ENCODE measurements at places on chromosomes 16 and 17.

GRCh38 chr16:51392521-51393187 is 241.6 kb upstream of the SALL1 start:
- no peak for DNase-seq

- DNase-seq = no peak
Measured at GRCh38 chr16:66255647-66256046, 110.8 kb upstream of the CDH5 start.

DNA sequence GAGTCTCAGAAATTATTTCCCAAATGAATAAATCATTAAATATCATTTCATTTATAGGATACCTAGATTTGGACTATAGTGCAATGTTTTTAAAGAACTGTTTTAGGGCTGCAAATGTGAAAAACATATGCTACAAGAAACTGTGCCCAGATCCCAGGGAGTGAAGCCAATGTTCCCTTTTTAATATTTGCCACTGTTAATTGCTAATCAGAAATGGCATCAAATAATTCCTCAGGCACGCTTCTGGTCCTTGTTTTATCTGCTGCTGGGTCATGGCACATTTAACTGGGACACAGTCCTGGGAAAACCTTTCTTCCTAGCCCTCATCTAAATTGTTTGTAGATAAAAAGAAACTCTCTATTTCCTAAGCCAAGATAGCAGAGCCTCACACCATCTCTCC is 79.3 kb upstream of the CNTNAP4 start:
- no peak for DNase-seq

GRCh38 chr16:19210280-19210924 is 42.4 kb downstream of the SYT17 start:
- no peak for DNase-seq

DNA sequence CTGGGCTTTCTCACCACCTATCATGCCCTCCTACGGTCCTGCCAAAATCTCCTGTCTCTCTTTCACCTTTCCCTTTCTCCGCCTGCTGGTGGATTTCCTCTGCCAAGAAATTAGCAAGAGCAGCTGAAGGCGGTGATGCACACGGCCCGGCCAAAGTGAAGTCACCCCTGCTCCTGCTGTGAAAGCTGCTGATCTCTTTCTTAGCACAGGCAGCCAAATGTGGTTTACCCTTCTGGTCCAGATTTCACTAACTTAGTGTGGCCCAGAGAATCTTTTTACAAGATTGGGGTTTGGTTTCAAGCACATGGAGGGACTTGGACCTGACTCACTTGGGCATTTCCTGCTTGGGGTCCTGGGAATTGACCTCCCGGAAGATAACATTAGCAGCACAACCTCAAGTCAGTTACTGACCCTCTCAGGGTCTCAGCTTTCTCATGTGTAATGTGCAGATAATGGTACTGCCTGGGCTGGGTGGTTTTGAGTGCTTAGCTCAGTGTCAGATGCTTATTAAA is 155.7 kb downstream of the SOCS1 start:
- DNase-seq = no peak

DNA sequence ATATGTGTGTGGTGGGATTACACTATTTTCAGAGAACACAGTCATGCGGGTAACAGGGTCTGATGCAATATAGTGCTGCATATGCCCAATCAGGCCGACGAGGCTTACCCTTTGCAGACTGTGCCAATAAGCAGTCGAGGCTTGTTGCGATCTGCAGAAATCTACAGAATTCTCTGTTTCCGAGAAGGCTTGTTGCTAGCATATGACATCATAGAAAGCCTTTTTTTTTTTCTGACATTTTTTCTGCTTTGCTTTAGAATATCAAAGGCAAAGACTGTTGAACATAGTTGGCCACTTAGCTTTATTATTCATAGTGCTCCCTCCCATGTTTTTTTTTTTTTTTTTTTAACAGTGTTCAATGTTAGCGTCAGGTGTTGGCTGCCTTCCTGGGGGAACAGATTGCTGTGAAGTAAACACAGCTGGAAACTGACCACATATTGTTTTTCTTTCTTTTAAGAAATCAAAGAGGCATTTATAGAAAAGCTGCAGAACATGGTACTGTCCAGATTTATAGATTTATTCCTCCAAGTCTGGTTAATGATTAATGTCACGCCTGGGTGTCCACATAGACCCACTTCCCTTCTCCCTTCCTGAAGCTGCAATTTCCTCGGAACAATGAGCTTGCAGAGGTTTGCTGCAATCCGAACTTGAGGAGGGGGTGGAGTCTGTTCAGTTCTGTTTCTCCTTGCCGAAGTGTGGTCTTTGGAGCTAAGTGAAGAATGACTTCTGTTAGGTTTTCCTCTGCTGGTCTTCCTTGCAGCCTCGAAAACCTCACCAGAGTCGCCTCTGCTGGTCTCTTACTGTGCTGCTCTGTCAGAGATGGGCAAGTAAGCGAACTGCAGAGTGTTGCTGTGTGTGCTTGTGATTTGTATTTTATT is 87.3 kb downstream of the MAP2K6 start:
- DNase-seq = no peak

GRCh38 chr16:84387021-84387420 is 18.7 kb downstream of the ATP2C2 start:
- no peak for DNase-seq

DNA sequence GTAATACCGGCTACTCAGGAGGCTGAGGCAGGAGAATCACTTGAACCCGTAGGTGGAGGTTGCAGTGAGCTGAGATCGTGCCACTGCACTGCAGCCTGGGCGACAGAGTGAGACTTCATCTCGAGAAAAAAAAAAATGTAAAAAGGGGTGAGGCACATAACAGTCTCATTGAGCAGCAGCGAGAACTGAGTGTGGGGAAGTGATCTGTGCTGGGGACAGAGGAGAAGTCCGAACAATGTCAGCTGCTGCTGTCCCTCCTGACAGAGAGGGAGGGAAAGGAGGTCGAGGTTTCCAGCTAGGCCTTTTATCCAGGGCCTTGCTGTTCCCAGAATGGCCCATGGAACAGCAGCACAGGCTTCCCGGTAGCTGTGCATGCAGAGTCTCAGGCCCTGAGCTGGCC is 14.0 kb downstream of the C16orf74 start:
- no peak for DNase-seq

DNA sequence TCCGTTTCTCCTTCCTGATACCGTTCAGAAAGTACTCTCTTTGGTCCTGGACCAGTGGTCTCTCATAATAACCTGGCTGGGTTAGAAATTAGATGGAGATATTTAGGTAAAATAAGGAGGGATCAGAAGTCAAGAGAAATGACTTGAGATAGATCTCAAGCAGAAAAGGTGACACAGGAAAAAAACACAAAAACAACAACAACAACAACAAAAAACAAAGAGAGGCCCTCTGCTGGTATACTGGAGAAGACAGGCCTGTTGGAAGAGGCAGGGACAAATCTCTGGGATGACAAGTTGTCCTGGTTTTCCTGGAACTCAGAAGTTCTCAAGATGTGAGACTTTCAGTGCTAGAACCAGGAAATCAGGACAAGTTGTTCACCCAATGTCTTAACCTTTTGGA is 430.5 kb downstream of the SHISA9 start:
- DNase-seq = no peak

DNA sequence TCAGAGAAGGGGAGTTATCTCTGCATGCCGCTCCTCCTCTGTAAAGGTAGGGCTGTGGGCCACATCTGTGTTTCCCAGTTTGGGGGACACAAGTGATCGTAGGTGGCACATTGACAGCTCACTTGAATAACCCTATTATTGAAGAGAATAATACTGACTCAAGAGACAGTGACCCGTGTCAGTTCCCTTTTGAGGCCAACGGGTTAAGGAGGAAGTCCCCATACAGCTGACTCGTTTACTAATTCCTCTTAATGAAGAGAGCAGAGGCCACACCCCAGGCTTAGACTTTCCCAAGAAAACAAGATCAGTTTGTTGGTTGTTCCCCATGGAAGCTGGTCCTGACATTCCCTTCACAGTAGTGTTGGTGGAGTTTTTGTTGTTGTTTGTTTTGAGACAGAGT is 33.0 kb downstream of the IL4R start:
- DNase-seq = no peak

DNA sequence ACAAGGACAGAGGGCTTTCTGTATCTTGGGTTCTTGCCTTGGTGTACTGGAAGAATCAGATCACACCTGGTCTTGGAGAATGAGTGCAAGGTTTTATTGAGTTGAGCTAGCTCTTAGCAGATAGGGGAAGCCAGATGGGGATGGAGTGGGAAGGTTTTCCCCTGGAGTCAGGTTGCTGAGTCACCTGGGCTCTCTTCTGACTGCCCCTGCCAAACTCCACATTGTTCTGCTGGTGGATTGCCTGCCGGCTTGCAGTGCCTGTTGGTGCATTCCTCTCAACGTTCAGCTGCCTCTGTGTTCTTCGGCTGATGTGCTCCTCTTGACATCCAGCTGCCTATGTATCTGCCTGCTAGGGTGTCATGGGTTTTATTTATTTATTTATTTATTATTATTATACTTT is 1431.1 kb downstream of the CDH8 start:
- DNase-seq = no peak

DNA sequence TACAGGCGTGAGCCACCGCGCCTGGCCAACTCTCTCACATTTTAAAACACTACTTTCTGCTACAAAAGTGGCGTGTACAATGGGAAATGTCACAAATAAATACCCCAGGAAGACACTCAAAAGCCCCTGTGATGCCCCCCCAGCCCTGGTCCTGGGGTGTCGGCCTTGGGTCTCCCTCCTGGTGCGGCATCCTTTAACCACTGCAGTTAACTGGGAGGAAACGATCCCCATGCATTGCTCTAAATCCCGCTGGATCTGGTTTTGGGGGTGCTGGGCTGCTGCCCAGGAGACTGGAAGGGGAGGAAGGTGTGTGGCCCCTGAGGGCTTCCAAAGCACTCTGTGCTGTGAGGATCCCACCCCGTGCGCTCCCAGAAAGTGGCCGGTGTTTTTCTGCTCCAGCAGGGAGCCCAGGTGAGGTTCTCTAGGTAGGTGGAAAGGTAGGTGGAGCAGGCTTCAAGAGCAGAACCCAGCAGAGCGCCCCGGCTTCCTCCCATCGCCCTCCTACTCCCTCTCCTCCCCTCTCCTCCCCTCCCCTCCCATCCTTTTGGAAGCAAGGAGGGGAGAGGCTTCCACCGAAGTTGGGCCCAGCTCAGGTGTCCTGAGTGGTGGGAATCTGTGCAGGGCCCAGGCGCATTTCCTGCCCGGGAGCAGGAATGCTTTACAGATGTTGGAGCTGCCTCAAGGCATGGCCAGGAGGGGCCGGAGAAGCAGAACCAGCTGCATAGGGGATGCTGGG is 363.3 kb downstream of the SEC14L1 start:
- DNase-seq = no peak

DNA sequence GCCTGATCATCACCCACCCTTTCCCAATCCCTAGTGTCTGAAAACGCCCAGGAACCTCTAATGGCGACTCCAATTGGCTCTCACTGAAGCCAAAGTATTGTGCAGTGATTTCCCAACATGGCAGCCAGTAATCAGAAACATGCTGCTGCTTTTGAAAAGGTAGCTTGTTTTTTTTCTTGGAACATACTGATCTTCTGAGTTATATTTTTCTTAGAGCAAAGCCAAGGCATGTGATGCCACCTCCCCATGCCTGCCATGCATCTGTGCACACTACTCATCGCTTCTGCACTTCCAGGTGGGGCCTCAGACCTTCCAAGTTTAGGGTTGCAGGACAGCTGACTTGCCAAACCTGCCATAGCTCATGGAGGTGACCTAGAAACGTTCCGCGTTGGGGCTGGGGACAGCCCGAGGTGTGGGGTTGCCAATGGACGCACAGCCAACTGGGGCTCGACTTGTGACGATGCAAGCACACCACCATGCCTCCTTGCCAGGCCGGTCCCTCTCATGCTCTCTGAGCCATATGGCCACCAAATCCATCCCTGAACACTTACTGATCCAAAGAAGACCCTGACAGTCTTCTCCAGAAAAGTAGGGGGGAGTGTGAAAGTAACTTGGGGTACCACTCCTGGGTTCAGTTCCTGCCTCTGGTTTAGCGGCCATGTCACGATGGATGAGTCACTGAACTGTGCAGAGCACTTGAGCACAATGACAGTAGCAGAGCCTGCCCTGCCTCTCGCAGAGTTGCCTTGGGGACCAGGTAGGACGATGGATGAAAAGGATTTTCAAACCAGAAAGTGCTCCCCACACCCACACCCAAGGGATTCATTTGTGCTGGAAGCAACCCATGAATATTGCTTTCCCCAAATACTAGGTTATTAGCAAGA is 155.7 kb downstream of the CCDC182 start:
- no peak for DNase-seq

DNA sequence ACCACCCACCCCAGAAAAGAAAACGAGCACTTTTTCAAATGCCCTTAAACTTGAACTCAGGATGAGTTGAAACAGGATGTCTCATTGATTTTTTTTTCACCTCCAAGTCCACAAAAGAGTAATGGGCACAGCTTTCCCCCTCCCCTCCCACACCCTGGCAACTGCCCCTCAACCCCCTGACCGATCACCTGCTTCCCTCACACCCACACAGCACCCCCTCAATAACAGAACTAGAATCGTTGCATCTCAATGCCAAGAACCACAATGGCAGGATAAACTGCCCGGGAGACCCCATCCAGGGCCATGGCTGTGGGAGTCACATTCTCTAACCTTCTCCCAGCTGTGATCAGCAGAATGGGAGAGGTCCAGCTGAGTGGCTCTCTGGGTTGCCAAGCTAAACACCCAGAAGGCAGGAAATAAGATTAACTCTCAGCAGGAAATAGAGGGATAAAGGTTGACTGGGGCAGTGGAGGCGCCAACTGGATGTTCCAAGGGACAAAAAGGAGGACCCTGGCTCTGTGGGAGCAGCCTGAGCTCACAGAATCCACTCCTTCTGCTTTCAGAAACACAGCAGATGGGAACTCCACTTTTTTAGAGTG is 128.0 kb upstream of the SDK2 start:
- DNase-seq = no peak

DNA sequence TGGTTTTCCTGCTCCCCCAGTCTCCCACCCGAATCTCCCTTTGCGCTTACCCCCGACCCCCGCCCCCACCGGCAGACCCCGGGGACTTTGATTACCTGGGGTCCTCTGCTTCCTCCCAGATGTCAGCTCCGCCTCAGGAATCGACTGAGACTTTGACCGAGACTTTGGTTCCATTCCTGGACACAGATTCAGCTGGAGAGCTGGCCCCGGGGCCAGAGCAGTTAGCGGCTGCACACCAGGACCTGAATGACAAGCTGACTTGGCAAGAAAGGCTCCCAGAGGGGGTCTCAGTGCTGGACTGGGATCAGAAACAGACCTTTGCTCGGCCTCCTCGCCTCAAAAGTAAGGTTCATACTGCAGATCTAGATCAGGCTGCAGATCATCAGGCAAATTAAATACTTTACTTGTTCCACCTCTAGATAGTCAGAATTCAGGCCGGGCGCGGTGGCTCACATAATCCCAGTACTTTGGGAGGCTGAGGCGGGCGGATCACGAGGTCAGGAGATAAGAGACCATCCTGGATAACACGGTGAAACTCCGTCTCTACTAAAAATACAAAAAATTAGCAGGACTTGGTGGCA is 60.3 kb upstream of the FBXO47 start:
- no peak for DNase-seq

All from T follicular helper cell (primary cell).